ENCODE measurements at places on chromosomes 1 and 21.

GRCh38 chr1:72166426-72166825, 115.9 kb downstream of the NEGR1 start:
- DNase-seq: no peak

DNA sequence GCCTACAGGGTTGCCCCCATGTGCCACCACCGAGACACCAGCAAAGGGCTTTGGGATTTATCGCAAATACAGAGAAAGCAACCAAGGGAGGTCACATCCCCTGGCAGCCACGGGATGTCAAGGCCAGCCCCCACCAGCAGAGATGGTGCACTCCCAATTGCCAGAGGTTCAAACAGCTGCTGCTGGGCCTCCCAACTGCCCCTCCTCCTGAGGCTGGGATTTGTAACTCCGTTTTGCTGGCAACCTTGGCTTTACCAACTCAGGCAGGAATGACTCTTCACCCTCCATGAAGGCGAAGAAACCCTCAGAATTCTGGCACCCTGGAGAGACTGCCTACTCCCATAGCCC, 11.6 kb downstream of the TMEM53 start:
- DNase-seq: no peak

- no peak for DNase-seq
Observed at GRCh38 chr1:92698932-92699331, 86.0 kb downstream of the EVI5 start.

DNA sequence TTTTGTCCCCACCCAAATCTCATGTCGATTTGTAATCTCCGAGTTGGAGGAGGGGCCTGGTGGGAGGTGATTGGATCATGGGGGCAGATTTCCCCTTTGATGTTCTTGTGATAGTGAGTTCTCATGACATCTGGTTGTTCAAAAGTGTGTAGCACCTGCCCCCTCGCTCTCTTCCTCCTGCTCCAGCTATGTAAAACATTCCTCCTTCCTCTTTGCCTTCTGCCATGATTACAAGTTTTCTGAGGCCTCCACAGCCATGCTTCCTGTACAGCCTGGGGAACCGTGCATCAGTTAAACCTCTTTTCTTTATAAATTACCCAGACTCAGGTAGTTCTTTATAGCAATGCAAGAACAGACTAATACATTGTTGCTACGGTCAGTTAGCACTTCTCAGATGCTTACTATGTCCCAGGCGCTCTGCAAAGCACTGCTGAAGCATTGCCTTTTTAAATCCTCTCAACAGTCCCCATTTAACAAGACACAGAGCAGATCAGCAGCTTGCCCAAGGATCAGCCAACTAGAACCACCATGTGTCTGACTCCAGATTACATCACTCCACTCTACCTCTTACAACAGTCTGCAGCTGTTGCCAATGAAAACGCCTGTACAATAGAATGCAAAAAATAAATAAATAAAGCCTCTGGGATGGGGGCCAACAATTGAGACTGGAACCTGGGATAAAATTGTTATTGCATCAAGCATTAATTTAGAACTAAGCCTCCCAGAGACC, 52.4 kb upstream of the USP1 start:
- no peak for DNase-seq

DNA sequence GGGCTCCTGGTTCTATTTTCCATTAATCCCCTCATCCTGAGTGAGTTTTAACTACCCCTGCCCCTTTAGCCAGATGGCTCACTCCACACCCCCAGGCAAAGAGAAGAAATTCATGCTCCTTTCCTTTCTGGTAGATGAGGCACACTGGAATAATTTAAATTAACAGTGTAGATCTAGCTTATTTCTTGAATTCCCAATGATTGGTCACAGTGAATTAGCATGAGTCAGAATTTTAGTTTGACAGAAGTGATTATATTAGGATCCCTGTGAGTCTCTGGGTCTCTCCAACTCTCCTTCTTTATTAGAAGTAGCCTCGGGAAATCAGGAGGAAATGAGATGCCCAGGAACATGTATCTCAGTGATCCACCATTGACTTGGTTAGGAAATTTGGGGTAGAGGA, 103.1 kb upstream of the KAZN start:
- DNase-seq: no peak

GRCh38 chr21:24023936-24024335, 1583.3 kb downstream of the MRPL39 start:
- no peak for DNase-seq

DNA sequence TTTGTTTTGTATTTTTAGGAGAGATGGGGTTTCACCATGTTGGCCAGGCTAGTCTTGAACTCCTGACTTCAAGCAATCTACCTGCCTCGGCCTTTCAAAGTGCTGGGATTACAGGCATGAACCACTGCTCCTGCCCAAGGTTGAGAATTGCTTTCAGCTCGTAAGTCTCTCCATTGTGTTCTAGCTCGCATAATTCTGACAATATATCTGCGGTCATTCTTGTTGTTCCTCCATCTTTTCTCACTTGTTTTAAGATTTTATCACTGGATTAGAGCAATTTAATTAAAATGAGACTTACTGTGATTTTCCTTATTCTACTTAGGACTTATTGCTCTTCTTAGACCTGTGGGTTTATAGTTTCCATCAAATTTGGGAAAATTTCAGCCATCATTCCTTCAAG, 102.9 kb downstream of the AHCTF1 start:
- DNase-seq: no peak

DNA sequence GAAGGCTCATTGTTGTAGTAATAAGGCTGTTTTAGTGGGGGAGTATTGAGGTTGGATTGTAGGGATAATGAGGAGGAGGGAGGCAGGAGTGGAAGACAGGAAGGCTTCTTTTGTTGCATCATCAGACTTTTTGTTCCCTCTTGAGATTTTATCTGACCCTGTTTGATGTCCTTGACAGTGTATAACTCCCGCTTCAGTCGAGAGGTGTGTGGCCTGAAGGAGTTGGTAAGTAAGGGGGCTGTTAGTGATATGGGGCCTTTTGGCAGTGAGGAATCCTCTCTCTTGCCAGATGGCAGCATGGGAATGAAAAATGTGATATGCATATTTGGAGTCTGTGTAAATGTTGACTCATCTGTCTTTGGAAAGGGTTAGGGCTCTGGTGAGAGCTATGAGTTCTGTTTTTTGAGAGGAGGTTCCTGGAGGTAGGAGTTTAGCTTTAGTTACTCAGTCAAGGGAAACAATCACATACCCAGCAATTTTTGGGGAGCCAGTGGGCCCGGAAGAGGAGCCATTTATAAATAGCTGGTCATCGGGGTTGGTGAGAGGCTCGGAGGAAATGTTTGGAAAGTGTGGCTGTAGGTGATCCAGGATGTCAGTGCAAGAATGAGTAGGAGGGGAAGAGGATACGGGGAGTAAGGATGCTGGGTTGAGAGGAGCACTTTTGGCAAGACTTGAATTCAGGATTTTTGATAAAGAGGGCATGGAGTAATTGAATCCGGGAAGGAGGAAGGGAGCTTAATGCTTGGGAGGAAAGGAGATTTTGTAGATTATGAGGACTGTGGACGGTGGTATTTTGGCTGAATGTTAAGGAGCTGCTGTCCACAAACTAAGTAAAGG, 136.7 kb upstream of the ETV3 start:
- no peak for DNase-seq

All from stimulated activated naive CD4-positive, alpha-beta T cell treated with Interleukin-2 at 50 U/mL for 16 hours (primary cell).